Ovary (tissue), 10 donors: ENCODE measurements at places on chromosomes 13 and 19. TPM values are rescaled to one million over a fixed set of nuclear protein-coding genes. Genes with fewer than 3 reads are reported as not detected.

DNA sequence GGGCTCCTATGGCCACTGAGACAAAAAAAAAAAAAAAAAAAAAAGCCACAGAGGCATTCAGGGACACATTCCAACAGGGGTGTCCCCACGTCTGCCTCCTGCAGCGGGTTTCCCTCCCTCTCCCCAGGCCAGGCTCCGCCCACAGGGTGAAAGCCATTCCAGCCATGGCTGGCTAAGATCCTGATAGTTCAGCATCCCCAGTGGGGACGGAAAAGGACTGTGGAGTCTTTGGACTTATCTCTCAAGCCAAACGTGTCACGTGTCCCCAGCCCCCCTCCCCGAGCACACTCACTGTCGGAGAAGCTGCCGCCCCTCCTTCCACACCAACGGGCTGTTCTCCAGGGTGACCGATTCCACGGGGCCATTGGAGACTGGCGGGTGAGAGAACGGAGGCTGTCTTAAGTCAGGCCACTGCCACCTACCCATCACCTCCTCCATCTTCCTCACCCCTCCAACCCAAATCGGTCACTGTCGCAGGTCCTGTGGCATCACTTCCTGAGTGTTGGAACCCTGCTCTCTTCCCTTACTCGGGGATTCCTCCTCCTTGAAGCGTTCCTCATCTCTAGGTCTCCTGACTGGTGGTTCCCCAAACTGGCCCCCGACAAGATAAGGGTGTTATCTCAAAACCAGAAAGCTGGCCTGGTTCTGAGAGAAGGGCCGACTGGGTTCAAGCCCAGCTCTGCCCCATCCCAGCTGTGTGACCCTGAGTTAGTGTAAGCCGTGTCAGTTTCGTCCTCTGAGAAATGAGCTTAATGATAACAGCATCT lies 9.1 kb upstream of the FKRP start:
- peak; percentile 45 for DNase-seq

GRCh38 chr13:38386421-38386820 lies 36.8 kb downstream of the UFM1 start:
- no peak for DNase-seq

DNA sequence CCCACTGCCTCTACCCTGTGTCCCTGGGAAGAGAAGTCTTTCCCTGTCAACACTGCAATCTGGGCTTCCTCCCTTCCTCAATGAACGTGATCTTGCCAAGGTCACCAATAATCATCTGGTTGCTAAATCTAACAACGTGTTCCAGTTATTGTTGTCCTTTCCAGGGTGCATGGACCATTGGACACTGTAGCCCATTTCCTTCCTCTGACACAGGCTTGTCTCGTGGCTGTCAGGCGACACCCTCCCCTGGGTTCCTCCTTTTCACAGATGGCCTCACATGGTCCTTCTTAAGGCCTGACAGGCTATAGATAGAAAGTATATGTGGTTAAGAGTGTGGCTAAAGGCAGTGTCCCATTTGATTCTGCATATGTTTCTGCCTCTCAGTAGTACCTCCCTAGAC lies 67.7 kb upstream of the STARD13 start:
- no peak for DNase-seq

DNA sequence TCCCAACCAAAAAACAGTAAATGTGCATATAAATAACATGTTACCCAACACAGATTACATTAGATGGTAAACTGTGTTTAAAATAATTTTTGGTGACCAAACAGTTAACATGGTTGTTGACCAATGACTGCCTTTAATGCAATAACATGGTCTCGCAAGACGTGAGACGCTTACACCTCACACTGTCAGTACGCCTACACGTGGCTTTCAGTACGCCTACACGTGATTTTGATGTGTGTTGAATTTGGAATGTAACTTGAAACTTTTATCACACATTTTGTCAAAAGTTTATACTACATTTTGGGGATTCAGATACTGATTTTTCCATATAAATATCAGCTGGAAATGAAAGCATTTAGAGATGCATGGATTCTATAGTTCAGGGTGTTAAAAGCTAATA lies 32.0 kb downstream of the SLC7A9 start:
- DNase-seq: no peak

ZNF738 gene
- 4.0 TPM for total RNA-seq

ZNF606 gene
- 38.1 TPM for total RNA-seq

CD22 gene
- 180 TPM for total RNA-seq
